ENCODE measurements at places on chromosomes 2 and 18.

DNA sequence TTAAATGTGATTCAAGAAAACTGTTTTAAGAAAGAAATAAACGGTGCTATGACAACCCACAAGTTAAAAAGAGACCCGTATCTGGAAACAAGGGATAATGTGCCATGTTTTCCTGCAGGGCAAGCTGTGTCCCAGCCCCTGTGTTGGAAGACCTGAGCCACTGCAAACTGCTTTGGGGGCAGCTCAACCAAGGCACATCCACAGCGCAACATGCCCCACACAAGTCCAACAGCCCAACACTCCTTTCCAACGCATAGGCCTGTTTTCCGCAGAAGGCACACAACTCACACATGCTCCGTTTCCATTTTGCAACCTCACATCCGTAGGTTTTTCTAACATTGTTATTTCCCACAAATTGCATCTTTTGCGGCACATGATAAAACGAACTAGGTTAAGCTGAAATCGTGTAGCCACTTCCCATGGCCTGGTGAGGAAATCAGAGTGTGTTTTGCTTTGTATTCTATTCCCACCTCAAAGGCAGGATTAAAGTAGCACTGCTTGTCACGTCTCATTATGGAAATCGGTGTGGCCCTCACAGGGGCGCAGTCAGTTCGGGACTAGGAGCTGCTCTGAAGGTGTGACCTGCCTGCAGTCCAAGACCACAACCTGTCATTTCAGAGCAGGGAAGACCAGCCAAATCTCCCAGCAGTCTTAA is 50.5 kb upstream of the ZNF516 start:
- no peak for DNase-seq

GRCh38 chr2:127275789-127276188 is 18.2 kb downstream of the ERCC3 start:
- DNase-seq = no peak

- DNase-seq = no peak
Observed at GRCh38 chr18:12944709-12945108, 3.1 kb upstream of the SEH1L start.

GRCh38 chr2:21052044-21052443 is 8.2 kb upstream of the APOB start:
- DNase-seq = no peak

DNA sequence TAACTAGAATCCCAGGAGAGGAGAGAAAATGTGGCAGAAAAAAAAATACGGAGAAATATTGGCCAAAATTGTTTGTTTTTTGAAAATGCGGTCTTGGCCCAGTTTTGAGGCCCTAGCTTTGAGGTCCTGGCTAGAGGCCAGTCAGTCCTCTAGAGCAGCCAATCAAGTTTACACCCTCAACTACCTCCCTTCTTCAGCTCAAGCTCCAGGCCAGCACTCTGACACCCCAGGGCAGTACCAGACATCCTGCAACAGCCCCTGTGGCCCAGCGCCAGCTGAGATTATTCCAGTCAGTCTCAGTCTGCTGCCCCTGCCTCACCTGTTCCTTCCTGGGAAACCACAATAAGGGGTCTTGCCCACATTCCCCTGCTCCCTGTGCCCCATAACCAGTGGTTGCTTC is 107.7 kb downstream of the UGGT1 start:
- DNase-seq = no peak

- no peak for DNase-seq
Observed at GRCh38 chr18:42446195-42446594, 491.2 kb downstream of the PIK3C3 start.

GRCh38 chr18:79385708-79386341 is 9.9 kb upstream of the NFATC1 start:
- no peak for DNase-seq

GRCh38 chr18:37408676-37409265 is 156.8 kb downstream of the CELF4 start:
- DNase-seq = no peak

DNA sequence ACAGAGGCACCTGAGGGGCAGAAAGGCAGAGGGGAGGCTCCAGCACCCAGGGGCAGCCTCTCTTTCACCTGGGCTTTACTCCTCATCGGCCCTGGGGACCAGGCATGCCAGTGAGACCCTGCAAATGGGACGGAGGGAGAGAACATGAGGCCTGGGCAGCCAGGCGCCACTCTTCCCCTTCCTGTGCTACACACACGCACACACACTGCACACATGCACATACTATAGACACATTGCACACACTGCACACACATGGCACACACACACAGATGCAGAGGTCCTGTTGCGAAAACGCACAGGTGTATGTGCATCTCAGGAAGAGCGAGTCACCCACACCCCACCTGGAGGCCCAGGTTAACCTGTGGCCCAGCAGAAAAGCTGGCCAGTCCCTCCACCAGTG is 3.4 kb upstream of the RAB6D start:
- no peak for DNase-seq

- no peak for DNase-seq
Observed at GRCh38 chr18:8537400-8537799, 71.8 kb upstream of the RAB12 start.

GRCh38 chr2:181198183-181198864 is 217.9 kb downstream of the UBE2E3 start:
- no peak for DNase-seq

DNA sequence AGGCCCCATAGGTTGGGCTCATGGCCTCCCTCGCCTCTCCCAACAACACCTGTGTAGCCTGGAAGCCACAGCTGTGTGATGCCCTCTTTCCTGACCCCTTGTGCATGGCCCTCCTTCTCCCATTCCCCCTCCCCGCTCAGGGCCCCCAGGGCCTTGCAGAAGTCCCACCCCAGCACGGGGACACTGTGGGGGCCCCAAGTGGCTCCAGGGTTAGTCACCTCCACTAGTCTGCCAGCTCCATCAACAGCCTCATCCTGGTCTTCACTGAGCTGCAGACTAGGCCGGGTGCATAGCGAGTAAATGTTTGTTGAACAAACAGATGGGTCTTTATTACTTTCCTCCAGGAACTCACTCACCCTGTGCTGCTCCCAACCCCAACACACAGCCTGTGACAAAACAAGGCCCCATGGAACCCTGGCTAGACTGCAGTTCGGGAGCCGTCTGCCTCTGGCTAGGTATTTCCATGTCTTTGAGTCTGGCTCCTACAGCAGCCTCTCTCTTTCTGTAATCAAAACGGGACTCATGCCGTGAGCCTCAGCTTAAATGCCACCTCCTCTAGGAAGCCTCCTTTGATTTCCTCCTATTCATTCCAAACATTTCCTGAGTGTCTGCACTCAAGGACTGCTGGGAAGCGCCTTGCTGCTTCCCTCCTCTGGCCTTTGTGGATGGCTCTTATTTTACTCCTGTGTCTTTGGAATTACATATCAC is 109.9 kb upstream of the ID2 start:
- no peak for DNase-seq

GRCh38 chr2:99478632-99479031 is 11.2 kb downstream of the REV1 start:
- no peak for DNase-seq

- no peak for DNase-seq
Observed at GRCh38 chr2:85786444-85786843, 32.7 kb downstream of the ATOH8 start.

DNA sequence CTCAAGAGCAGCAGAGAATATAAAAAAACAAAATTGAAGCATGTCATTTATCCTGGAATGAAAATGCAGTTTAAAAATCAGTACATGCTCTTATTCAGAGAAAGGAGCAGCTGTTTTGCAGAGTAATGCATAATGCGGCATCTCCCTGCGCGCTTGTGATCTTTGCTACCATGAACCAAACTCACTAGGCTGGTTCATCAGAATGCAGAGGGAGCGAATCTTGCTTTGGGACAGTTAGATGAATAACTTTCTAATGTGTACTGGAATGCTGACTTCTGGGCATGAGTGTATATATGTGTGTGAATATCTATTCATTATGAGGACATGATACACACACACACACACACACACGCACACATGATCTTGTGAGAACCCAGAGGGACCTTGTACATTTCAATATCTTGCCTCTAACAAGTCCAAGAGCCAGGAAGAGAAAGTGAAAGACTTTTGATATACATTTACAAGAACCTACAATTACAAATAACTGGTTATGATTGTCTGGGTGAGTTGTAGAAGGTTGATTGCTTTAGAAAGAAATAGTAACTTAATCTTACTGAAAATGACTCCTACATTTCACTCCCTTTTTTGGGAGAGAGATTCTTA is 54.1 kb upstream of the THOC1 start:
- DNase-seq = no peak

GRCh38 chr2:151518802-151519201 is 109.1 kb downstream of the RIF1 start:
- DNase-seq = no peak

GRCh38 chr2:109254174-109254904 is 125.3 kb downstream of the SH3RF3 start:
- DNase-seq = no peak

DNA sequence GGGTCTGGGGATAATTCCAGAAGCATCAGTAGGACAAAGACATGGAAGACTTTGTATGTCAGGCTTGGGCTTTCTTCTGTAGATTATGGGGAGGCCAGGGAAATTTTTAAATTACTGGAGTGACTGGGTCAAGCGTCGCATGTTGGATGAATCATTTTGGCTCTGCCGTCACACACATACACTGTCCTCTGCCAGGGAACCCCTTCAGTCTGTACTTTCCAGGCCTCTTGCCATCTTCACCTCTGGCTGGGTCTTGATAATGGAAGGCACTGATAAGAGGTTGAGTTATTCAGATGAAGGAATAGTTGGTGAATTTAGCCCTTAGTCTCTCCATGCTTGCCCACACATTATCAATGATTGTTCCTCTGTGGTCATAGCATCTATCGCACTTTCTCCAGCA is 895.1 kb upstream of the CELF4 start:
- no peak for DNase-seq

DNA sequence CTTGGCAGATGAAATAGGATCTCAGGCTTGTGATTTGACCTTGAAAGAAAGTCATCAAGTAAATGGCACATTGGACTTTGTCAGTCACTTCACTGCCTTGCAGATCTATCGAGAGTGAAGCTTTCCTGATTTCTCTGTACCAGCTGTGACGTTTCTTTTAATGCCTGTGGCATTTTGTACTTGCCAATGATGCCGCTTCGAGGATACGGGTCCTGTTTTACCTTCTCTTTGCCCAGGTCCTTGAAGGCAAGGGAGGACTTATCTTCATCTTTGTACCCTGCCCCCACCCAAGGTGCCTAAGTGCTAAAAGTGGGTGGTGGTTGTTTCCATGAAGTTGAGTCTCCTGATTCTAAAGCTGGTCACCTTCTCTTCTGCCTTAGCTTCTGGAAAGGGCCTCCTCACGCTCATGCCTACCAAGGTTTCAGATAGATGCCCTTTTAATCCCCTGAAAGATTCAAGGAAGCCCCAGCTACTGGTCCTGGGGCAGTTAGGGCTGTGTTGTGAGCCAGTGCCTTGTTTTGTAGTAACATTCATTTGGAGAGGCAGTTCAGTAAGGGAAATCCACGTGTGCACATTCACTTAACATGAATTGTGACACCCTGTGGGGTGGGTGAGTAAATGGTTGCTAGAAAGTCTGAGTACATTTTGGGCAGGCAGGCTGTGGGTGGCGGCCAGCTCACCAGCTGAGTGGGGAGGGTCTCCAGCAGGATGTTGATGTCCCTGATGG is 6.1 kb downstream of the LBH start:
- no peak for DNase-seq

- DNase-seq = no peak
Observed at GRCh38 chr2:125456693-125457363, 1199.1 kb upstream of the GYPC start.

GRCh38 chr2:143603035-143603655 is 473.9 kb downstream of the ARHGAP15 start:
- DNase-seq = no peak

- no peak for DNase-seq
Observed at GRCh38 chr2:232170396-232170795, 208.2 kb upstream of the ALPP start.

DNA sequence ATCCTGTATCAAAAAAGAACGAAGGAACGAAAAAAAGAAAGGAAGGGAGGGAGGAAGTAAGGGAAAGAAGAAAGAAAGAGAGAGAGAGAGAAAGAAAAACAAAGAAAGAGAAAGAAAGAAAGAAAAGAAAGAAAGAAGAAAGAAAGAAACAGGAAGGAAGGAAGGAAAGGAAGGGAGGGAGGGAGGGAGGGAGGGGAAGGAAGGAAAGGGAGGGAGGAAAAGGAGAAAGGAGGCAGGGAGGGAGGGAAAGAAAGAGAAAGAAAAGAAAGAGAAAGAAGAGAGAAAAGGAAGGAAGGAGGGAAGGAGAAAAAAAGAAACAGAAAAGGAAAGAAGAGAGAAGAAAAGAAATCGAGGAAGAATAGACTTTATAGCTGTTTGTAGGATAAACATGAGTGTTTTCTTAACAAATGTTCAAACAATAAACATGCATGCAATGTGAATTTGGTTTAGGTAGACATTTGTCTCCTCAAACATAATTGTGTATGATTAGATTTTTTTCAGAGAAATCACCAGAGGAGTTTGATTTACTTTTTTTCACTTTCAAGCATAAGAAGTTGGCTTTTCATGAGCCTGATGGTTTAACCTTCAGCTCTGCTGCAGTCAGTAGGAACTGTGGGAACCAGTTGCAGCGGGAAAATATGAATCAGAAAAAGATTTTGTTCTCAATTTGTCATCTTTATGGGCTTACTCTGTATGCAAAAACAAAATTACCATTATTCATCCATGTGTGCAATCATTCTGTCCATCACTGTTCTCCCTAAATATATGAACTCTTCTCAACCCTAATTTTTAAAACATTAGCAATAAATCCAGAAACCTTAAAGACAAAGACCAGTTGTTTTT is 71.6 kb downstream of the PRKRA start:
- DNase-seq = no peak

- DNase-seq = no peak
Observed at GRCh38 chr18:24975496-24976372, 376.2 kb downstream of the ZNF521 start.

GRCh38 chr2:149715005-149715592 is 127.5 kb upstream of the MMADHC start:
- DNase-seq = peak; percentile 39

- DNase-seq = no peak
Observed at GRCh38 chr2:19809206-19809605, 92.6 kb downstream of the TTC32 start.

GRCh38 chr2:208182835-208183234 is 7.0 kb downstream of the C2orf80 start:
- DNase-seq = no peak

- no peak for DNase-seq
Observed at GRCh38 chr2:198168651-198169050, 364.3 kb downstream of the PLCL1 start.

- DNase-seq = no peak
Observed at GRCh38 chr2:23131066-23131575, 253.9 kb upstream of the KLHL29 start.

- DNase-seq = peak; percentile 6
Observed at GRCh38 chr2:141899740-141900139, 231.1 kb downstream of the LRP1B start.

All from HEK293T (cell line).